H7 (cell line): ENCODE measurements at places on chromosomes 3 and 15.

GRCh38 chr3:31027191-31027761 lies 132.8 kb upstream of the GADL1 start:
- DNase-seq = no peak

- no peak for DNase-seq
Measured at GRCh38 chr15:39585389-39585841, 4.5 kb downstream of the THBS1 start.

DNA sequence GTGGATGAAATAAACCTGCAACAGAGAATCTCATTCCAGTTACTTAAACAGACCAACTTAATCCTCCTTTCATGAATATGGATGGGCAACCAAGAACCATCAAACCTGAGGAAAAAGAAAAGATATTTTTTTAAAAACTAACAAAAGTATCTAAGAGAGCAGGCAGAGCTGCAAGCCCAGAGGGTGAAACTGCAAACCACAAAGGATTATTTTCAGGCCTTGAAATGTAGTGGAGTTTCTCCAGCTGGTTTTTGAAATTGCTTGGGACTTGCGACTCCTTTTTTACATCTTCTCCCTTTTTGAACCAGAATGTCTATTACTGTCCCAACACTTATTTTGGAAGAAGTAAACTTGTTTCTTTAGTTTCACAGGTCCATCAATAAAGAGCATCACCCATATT lies 87.4 kb downstream of the STAG1 start:
- DNase-seq = no peak

- DNase-seq = no peak
Measured at GRCh38 chr3:66466606-66467270, 34.1 kb downstream of the LRIG1 start.

DNA sequence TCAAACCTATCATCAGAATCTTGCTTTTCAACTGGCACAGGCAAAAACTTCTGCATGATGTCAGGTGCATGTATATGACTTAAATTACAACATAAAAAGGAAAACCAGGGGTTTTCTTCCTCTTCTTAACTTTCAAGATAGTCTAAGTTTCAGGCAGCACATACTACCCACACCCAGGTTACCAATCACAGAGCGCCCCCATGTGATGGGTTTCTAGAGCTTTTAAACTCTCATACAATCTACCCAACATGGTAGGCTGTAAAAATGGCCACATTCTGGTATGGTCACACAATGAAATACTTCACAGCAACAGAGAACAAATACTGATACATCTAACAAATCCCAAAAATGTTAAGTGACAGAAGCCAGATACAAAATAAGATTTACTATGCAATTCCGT lies 7.4 kb downstream of the MESD start:
- no peak for DNase-seq

DNA sequence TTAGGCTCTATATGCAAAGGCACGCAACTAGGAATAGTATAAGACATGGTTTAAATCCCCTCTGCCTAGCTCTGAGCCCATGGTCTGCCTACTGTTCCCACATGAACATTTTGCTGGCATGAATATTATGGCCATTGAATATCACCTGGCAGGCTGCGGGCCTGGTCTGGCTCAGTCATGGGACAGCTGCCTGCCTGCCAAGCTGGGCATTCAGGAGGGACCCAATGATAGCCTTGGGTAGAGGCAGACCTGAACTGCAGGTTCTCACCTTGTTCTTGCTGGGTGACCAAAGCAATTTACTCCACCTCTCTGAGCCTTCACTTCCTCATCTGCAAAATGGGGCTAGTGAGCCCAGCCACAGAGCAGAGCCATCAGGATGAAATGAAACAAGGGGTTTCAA lies 11.3 kb downstream of the RBP1 start:
- DNase-seq = no peak

- DNase-seq = no peak
Measured at GRCh38 chr3:172846103-172846561, 95.6 kb downstream of the ECT2 start.

- DNase-seq = no peak
Measured at GRCh38 chr3:99500485-99500884, 137.9 kb upstream of the COL8A1 start.

- no peak for DNase-seq
Measured at GRCh38 chr3:156472150-156472549, 82.8 kb downstream of the SSR3 start.
